ENCODE measurements at places on chromosomes 13 and 19.
A peak's percentile ranks its signal among the peaks of the same experiment; 100 is the strongest.

GRCh38 chr13:21478881-21479808 lies 20.0 kb upstream of the ZDHHC20 start:
- H3K27ac ChIP-seq = no peak overlapping the region
- H3K4me1 ChIP-seq = peaks cover 10% of the 10 kb centered on the region
- H3K36me3 ChIP-seq = no peaks in the 10 kb centered on the region

DNA sequence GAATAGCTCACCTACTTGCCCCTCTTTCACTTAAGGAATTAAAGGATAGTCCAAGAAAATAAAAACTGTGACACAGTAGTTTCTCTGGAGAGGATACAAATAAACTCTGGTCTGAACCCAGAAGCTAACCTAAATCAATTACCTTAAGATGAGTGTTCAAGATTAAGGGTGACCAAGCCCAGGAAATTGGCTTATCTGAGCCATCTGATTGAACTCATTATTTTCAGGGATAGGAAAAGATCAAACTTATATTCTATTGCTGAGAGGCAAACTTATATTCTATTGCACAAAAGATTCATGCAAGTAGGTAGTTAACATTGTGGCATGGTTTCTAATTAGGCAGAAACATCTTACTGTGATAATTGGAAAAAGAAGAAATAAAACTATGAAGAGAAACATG lies 175.1 kb downstream of the DCLK1 start:
- no peak for DNase-seq
- no peak overlapping the region for H3K27ac ChIP-seq
- no peaks in the 10 kb centered on the region for H3K36me3 ChIP-seq
- H3K4me3 ChIP-seq = no peak overlapping the region
- no peaks in the 10 kb centered on the region for H3K27me3 ChIP-seq

DNA sequence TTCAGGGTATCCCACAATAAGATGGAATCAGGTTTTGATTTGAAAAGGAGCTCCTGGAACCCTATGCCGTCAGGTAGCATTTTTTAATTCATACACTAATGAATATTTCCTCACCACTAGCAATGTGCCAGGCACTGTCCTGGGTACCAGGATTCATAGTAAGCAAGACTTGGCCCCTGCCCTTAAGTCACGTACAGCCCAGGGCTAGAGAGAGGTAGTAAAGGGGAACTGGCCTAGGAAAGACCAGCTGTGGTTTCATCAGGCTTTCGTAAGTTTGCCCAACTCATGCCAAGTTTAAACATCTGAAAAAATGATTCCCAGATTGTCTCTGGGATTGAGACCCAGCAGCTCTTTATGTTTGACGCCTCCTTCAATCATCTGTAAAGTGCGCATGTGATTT lies 45.9 kb upstream of the AMER2 start:
- H3K27me3 ChIP-seq = no peaks in the 10 kb centered on the region
- H3K27ac ChIP-seq = no peak overlapping the region
- H3K4me3 ChIP-seq = no peak overlapping the region
- no peak for DNase-seq
- no peaks in the 10 kb centered on the region for H3K36me3 ChIP-seq

DNA sequence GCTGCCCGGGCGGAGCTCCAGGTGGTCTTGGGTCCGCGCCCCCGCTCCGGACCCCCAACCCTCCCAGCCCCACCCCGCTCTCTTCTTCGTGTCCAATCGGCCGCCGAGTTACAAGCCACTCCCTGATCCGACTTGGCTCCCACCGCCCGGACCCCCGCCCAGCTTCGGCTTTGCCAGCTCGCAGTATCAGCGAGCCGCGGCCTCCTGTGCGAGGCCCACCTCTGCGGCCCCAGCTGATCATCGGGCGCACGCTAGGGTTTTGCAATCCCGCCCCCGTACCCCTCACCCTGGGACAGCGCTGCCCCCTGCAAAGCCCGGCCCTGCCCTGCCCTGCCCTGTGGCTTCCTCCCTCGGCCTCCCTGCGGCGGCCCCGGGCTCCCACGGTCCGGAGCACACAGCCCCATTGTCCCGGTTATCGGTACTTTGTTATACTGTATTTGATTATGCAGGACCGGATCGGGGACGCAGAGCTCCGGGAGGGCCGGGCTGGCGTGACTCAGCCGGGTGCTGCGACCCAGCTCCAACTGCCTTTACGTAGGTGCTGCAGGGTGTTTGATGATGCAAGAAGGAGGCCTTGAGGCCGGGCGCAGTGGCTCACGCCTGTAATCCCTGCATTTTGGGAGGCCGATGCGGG lies 598 bp upstream of the LPAR2 start:
- H3K27me3 ChIP-seq = no peaks in the 10 kb centered on the region
- no peaks in the 10 kb centered on the region for H3K36me3 ChIP-seq
- peak overlapping the region; percentile 45 for H3K4me3 ChIP-seq
- peak overlapping the region; percentile 62 for H3K27ac ChIP-seq
- H3K4me1 ChIP-seq = peaks cover 15% of the 10 kb centered on the region
- no peak for DNase-seq

GRCh38 chr13:65911546-65912193 lies 1318.5 kb downstream of the PCDH9 start:
- H3K27me3 ChIP-seq = no peaks in the 10 kb centered on the region
- H3K4me3 ChIP-seq = no peak overlapping the region
- DNase-seq = no peak
- no peaks in the 10 kb centered on the region for H3K36me3 ChIP-seq

GRCh38 chr13:21014139-21014501 lies 47.3 kb downstream of the LATS2 start:
- no peak for DNase-seq
- H3K27ac ChIP-seq = peak overlapping the region; percentile 79
- H3K4me3 ChIP-seq = no peak overlapping the region
- no peaks in the 10 kb centered on the region for H3K36me3 ChIP-seq
- no peaks in the 10 kb centered on the region for H3K27me3 ChIP-seq
- H3K4me1 ChIP-seq = peaks cover 68% of the 10 kb centered on the region

DNA sequence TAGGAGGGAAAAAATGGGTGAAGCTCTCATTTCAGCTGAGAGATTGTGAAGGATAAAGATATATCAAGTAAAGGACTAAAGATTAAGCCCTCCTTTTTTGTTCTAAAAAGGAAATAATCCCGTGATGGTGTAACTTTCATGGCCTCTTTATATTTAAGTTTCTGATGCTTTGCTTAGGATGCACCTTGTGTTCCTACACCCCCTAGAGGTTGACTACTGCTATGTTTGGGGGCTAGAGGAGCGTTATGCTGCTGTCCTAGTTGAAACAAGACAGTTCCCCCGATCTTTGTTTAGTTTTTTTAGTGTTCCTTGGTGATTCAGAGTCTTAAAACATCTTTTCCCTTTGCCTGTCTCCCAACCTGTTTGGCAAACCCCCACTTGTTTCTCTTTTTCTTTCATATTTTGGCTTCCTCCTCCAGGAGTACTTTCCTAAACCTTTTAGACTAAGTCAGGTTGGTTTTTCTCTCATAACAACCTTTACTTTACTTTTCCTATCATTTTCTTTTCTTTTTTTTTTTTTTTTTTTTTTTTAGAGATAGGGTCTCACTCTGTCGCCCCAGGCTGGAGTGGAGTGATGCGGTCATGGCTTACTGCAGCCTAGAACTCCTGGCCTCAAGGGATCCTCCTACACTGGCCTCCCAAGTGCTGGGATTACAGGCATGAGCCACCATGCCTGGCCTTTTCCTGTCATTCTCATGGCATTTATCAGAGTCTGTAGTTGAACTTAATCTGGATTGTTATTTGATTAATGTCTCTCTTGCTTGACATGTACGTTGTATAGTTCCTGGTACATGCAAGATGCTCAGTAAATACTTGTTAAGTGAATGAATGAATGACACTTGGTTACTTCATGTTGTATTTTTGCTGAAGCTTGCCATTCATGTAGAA lies 2.8 kb downstream of the UBA2 start:
- H3K4me1 ChIP-seq = peaks cover 51% of the 10 kb centered on the region
- peak overlapping the region; percentile 1 for H3K4me3 ChIP-seq
- H3K27ac ChIP-seq = peak overlapping the region; percentile 88

- H3K27ac ChIP-seq = peak overlapping the region; percentile 9
- no peaks in the 10 kb centered on the region for H3K36me3 ChIP-seq
- DNase-seq = no peak
- no peak overlapping the region for H3K4me3 ChIP-seq
- peaks cover 73% of the 10 kb centered on the region for H3K4me1 ChIP-seq
Observed at GRCh38 chr13:40609972-40610726, 56.3 kb downstream of the FOXO1 start.

- H3K4me1 ChIP-seq = peaks cover 83% of the 10 kb centered on the region
- H3K27me3 ChIP-seq = no peaks in the 10 kb centered on the region
- H3K4me3 ChIP-seq = no peak overlapping the region
- DNase-seq = no peak
Observed at GRCh38 chr13:40660141-40660664, 6.2 kb downstream of the FOXO1 start.

GRCh38 chr13:87497426-87497825 lies 173.7 kb upstream of the SLITRK5 start:
- no peaks in the 10 kb centered on the region for H3K27me3 ChIP-seq
- no peaks in the 10 kb centered on the region for H3K4me1 ChIP-seq
- H3K4me3 ChIP-seq = no peak overlapping the region
- no peak overlapping the region for H3K27ac ChIP-seq
- no peaks in the 10 kb centered on the region for H3K36me3 ChIP-seq

GRCh38 chr13:26985285-26985878 lies 186.2 kb downstream of the USP12 start:
- H3K27me3 ChIP-seq = no peaks in the 10 kb centered on the region
- H3K36me3 ChIP-seq = no peaks in the 10 kb centered on the region
- H3K4me1 ChIP-seq = peaks cover 21% of the 10 kb centered on the region
- no peak for DNase-seq

DNA sequence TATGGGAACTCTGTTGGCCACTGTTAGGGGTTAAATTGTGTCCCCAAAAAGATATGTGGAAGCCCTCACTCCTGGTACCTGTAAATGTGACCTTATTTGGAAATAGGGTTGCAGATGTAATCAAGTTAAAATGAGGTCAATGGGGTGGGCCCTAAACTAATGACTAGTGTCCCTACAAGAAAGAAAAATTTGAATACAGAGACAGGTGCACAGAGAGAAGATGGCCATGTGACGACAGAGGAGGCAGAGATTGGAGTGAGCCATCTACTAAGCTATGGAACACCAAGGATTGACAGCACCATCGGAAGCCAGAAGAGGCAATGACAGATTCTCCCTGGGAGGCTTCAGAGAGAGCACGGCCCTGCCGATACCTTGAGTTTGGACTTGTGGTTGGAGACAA lies 16.5 kb downstream of the POU2F2 start:
- H3K36me3 ChIP-seq = no peaks in the 10 kb centered on the region
- no peak for DNase-seq
- H3K27me3 ChIP-seq = no peaks in the 10 kb centered on the region

- H3K4me3 ChIP-seq = no peak overlapping the region
- H3K36me3 ChIP-seq = no peaks in the 10 kb centered on the region
- H3K27ac ChIP-seq = no peak overlapping the region
- DNase-seq = no peak
Observed at GRCh38 chr13:91459485-91459884, 61.1 kb downstream of the GPC5 start.

DNA sequence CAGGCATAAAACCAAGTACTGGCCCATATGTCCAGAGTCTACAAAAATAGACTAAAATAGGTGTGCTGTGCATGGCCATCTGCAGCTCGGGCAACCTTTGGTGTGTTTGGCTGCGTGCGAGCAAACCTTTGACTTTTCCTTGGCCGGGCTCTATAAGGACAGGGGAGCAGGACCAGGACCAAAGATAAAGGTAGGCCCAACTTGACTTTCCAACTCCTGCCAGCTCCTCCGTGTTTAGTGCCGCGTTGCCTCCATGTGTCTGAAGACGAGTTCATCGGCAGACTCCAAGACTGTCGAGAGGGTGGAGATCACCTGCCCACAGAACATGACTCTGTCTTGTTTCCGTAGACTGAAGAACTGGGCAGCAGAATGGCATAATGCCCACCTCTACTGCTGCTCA lies 375.5 kb downstream of the IRS2 start:
- no peak overlapping the region for H3K27ac ChIP-seq
- DNase-seq = no peak
- no peaks in the 10 kb centered on the region for H3K27me3 ChIP-seq
- no peaks in the 10 kb centered on the region for H3K4me1 ChIP-seq

DNA sequence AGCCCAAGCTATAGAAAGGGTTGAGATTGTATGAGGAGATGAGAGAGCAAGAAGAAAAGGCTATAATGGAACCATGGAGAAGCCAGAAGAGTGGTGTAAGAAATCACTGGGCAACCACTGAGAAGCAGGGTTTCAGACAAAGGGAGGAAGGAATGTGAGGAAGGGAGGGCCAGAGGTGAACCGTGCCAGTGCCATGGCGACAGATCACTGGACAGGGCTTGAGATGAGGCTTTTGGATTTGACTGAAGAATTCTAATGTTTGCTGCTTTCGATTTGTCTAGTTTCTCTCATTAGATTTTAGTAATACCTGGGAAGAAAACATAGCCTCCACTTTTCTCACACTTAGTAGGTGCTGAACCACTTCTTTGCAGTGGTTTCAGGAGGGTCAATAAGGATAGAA lies 6.3 kb upstream of the GPR183 start:
- H3K4me1 ChIP-seq = peaks cover 28% of the 10 kb centered on the region
- DNase-seq = no peak
- H3K36me3 ChIP-seq = peaks cover 14% of the 10 kb centered on the region
- no peaks in the 10 kb centered on the region for H3K27me3 ChIP-seq

DNA sequence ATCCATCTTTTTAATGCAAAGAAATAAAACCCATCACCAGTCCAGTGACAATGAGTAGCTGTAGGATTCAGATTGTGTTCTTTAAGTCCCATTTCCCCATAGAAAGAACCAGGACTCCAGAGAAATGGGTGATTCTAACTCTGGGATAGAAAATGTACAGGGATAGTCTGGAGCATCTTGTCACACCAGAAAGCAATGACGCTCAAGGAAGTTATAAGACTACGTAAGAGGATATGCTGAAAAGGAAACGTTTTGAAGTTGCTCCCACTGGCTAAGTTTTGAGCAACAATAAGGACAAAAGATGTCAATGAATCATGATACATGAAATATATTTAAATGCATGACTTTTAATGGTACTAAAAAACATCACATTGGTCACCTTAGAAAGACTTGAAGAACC lies 360.1 kb downstream of the DLEU7 start:
- no peak overlapping the region for H3K4me3 ChIP-seq
- H3K36me3 ChIP-seq = no peaks in the 10 kb centered on the region
- H3K27ac ChIP-seq = no peak overlapping the region
- no peaks in the 10 kb centered on the region for H3K27me3 ChIP-seq
- no peaks in the 10 kb centered on the region for H3K4me1 ChIP-seq
- DNase-seq = no peak

DNA sequence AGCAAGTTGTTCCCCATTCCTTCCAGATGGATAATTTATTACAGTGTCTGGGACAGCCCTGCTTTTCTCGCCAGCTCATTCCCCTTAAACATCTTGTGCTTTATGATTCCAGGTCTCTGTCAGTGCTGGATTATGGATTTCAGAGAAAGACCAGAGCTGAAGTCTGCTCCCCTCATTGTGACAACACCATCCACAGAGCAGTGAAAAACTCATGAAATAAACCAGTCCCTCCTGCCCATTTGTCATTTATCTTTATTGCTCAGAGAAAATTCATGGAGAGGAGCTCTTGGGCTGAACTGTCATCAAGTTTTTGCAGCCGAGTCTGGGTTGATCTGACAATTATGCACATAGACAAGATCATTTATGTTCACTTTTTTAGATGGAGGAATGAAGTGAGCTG lies 92.7 kb upstream of the GPR12 start:
- no peak overlapping the region for H3K27ac ChIP-seq
- no peaks in the 10 kb centered on the region for H3K4me1 ChIP-seq
- DNase-seq = no peak
- H3K4me3 ChIP-seq = no peak overlapping the region
- no peaks in the 10 kb centered on the region for H3K36me3 ChIP-seq
- H3K27me3 ChIP-seq = no peaks in the 10 kb centered on the region

GRCh38 chr19:32971012-32971595 lies 654 bp downstream of the CEP89 start:
- peaks cover 5% of the 10 kb centered on the region for H3K36me3 ChIP-seq
- DNase-seq = no peak
- peak overlapping the region; percentile 72 for H3K27ac ChIP-seq
- peak overlapping the region; percentile 77 for H3K4me3 ChIP-seq
